Upper lobe of right lung (tissue), 1 donor: ENCODE measurements at places on chromosomes 7 and 10. TPM values are rescaled to one million over a fixed set of nuclear protein-coding genes. Genes with fewer than 3 reads are reported as not detected.
A peak's percentile ranks its signal among the peaks of the same experiment; 100 is the strongest.

PHYHIPL gene
- not detected for total RNA-seq

GRCh38 chr7:22140578-22140977 is 194.9 kb upstream of the CDCA7L start:
- no peak overlapping the region for H3K27ac ChIP-seq
- H3K27me3 ChIP-seq: no peaks in the 10 kb centered on the region
- no peak overlapping the region for H3K4me3 ChIP-seq
- DNase-seq: no peak
- peaks cover 97% of the 10 kb centered on the region for H3K36me3 ChIP-seq
- H3K4me1 ChIP-seq: peaks cover 32% of the 10 kb centered on the region

GRCh38 chr7:98249106-98249505 is 2.9 kb downstream of the TECPR1 start:
- H3K4me3 ChIP-seq: no peak overlapping the region
- H3K36me3 ChIP-seq: peaks cover 5% of the 10 kb centered on the region
- H3K4me1 ChIP-seq: peaks cover 69% of the 10 kb centered on the region
- H3K27ac ChIP-seq: peak overlapping the region; percentile 88
- DNase-seq: no peak

DNA sequence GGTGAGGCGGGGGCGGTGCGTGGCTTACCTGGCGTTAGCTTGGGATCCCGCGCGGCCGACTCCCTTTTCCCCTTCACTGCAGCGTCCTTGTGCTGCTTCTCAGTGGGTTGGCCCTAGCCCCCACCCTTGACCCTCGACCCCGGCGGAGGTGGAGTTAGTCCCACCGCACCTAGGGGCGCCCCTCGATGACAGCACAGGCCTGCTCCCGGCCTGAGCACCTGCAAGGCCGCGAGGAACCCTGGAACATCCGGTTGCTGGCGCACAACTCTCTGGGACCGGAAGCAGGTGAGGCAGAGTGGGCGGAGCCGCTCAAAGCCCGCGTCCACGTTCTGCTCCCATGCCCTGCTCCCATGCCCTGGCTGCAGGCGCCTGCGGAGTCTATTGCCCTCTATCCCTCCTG is 266.9 kb downstream of the USP6NL start:
- no peaks in the 10 kb centered on the region for H3K36me3 ChIP-seq
- H3K27me3 ChIP-seq: no peaks in the 10 kb centered on the region
- no peak overlapping the region for H3K27ac ChIP-seq
- no peak for DNase-seq

DNA sequence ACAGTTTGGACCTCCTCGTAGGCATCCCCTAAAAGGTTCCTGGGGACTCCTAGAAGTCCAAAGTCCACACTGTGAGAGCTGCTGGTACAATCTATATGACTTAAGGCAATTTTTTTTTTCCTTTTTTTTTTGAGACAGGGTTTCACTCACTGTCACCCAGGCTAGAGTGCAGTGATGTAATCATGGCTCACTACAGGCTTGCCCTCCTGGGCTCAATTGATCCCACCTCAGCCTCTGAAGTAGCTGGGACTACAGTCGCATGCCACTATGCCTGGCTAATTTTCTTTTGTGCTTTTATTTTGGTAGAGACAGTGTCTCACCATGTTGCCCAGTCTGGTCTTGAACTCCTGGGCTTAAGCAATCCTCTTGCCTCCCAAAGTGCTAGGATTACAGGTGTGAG is 4.6 kb upstream of the SPOCK2 start:
- peaks cover 9% of the 10 kb centered on the region for H3K36me3 ChIP-seq
- no peak overlapping the region for H3K4me3 ChIP-seq
- H3K27ac ChIP-seq: no peak overlapping the region
- H3K27me3 ChIP-seq: peaks cover 11% of the 10 kb centered on the region
- H3K4me1 ChIP-seq: peaks cover 8% of the 10 kb centered on the region

DNA sequence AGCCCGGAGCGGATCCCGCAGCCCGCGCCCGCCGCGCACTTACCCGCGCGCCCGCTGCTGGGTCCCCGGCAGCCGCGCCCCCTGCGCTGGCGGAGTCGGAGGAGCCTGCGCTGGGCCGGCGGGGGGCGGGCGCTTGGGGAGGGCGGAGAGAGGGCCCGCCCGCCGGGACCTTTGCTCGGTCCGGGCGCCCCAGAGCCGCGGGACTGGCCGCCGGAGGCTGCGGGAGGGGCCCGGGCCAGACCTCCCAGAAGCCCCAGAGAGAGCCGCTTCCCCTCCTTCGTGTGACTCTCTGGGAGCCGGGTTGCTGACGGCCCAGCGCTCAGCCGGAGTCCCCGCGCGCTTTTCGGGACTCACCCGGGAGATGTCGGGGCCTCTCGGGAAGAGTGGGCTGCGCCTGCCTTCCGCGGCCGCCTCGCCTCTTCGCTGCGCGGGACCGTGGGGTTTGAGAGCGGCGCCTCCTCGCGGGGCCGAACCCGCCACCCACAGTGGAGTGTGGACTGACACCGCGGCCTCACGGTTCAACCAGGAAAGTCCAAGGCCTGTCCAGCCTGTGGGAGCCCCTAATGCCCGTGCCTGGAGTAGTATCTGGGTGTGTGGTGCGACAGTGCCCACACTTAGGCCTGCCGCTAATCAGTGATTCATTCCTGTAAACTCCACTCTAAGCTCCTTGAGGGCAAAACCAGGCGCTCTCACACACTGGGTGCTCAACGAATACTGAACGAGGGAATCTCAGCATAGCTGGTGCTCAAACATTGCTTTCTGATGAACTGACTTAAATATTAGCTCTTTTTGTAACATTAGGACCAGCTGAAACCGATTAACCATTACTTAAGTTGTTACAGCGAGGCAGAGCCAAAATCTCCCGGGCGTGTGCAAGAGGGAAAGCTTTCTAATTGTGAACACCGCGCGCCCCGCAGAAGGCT is at the start of gene GSDME:
GSDME (minus strand) TSS at position 112 of the 923 bp plus-strand sequence. CDS start 7,690 bp downstream, outside the sequence.
- no peaks in the 10 kb centered on the region for H3K36me3 ChIP-seq
- H3K27me3 ChIP-seq: peaks cover 6% of the 10 kb centered on the region
- H3K27ac ChIP-seq: peak within 1 kb of the TSS; percentile 78
- H3K4me1 ChIP-seq: peaks cover 2% of the 10 kb centered on the region
- H3K4me3 ChIP-seq: peak within 1 kb of the TSS; percentile 66

DNA sequence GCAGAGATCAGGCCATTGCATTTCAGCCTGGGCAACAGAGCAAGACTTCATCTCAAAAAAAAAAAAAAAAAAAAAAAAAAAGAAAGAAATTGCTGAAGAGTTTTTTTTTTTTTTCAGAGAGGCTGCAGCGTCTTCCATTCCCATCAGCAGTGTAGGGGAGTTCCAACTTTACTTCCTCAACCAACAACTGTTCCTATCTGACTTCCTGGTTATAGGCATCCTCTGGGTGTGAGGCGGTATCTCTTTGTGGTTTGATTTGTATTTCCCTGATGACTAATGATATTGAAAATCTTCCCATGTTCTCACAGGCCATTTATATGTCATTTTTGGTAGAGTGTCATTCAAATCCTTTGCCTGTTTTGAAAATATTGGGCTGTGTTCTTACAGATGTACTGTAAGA is 40.2 kb downstream of the PRTFDC1 start:
- no peak for DNase-seq
- no peaks in the 10 kb centered on the region for H3K36me3 ChIP-seq
- H3K4me3 ChIP-seq: no peak overlapping the region
- no peaks in the 10 kb centered on the region for H3K4me1 ChIP-seq
- no peaks in the 10 kb centered on the region for H3K27me3 ChIP-seq

CRYGN gene
- total RNA-seq: not detected

HOXA5 gene
- 16.0 TPM for total RNA-seq
